ENCODE measurements at places on chromosomes 3 and 15.

DNA sequence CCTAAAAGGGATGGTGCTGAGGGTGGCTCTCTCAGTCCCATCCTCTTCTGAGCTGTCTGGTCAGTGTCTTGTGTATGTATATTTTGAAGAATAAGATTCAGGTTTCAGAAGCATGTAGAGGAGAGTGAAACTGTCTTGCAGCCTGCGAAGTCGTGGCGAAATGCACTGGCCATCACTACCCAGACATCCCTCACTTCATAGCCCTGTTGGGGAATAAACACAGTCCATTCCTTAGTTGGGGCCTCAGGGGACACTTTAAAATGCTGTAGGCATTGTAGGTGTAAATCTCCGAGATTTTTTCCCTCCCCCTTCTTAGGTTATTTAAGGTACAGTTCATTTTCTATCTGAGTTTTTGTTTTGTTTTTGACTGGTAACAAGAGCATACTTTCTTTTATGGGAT, 93.8 kb downstream of the DNASE1L3 start:
- DNase-seq = no peak

DNA sequence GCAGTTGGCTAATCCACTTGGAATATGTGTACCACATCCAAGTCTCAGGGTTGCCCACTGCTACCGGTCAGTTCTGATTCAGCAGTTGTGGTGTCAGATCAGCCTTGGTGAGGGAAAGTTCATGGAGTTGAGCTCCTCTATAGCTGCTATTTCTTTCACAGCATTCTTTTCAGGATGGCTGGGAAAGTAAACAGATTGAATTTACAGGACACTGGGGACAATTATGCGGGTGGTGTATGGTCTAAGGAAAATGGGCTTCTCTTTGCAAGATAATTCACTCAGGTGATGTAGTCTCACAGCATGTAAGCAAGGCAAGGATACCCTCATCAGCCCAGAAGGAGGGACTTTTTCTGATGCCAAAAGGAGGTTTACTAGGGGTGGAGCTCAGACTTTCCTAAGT, 249.9 kb downstream of the DOCK3 start:
- no peak for DNase-seq

GRCh38 chr3:196287090-196287439, 461 bp downstream of the PCYT1A start:
- no peak for DNase-seq

GRCh38 chr15:24943361-24943760, 11.4 kb upstream of the SNRPN start:
- DNase-seq = no peak

GRCh38 chr15:36917411-36918267, 182.7 kb downstream of the MEIS2 start:
- DNase-seq = no peak

GRCh38 chr3:150146991-150147761, 176.5 kb upstream of the PFN2 start:
- DNase-seq = no peak

- no peak for DNase-seq
Observed at GRCh38 chr3:37694284-37694675, 167.4 kb upstream of the CTDSPL start.

DNA sequence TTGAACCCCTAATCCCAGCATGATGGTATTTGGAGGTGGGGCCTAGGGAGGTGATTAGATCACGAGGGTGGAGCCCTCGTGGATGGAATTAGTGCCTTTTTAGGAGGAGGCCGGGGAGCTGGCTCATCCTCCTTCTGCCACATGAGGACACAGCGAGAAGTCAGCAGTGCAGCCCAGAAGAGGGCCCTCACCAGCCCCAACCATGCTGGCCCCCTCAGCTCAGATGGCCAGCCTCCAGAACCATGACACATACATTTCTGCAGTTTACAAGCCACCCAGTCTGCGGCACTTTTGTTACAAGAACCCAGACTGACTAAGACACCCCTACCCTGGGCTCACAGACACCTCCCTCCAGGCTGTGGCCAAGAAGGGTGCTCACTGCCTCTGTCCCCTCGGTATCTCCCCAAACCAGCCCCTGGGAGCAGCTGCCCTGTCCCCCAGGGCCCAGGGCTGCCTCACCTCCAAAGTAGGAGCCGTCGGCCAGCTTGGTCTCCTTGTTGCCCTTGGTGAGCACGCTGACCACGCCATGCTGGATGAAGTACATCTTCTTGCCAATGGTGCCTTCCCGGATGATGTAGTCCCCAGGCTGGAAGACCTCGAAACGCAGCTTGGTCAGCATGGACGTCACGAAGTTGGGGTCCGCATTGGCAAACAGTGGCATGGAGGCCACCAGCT, 44.1 kb downstream of the HCN4 start:
- DNase-seq = no peak

DNA sequence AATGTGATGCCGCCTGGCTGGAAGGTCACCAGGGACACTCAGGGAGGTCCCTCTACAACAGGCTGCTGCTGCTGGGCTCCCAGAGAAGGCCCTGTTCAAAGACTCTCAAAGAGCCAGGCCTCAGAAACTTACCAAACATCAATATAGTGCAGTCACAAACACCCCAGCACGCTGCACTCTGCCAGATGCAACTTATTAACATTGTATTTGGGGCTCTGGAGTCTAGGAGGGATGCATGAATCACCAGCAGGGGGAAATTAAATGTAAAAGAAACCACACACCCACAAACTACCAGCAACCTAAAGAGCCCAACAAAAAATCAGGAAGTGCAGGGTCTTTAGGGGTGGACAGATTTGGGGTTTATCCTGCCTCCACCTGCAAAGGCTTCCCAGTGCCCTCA, 74.6 kb upstream of the SPATA12 start:
- DNase-seq = peak; percentile 40

DNA sequence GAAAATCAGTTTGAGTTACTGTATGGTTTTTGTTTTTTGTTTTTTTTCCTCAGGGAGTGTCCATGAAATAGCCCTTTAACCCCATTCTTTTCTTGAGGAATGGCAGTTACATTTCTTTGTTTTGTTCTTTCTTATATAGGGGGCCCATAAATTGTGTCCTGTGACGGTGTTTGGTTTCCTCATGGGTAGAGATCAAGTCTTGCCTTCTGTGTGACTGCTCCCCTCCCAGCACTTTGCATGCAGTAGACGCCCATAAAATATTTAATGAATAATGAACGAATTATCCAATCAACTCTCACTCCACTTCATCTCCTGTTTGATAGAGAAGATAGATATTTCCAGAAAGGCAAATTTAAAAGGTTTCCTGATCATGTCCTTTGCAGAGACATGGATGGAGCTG, 78.1 kb downstream of the CADPS start:
- no peak for DNase-seq

GRCh38 chr15:51883271-51883837, 53.9 kb downstream of the TMOD3 start:
- no peak for DNase-seq

DNA sequence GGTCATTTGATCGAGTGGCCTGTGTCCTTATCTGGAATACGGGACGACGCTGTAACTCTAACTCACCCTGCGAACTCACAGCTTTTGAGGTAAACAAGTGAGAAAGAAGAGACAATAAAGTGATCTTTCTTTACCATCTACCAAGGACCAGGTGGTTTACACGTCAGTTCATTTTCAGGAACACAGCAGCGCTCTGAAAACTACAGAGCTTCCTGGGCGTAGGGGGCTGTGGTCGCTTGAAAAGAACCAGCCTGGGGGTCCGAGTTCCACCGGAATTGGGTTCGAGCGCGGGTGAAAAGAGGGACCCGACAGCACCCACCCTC, 357 bp downstream of the KIAA1143 start:
- DNase-seq = no peak

DNA sequence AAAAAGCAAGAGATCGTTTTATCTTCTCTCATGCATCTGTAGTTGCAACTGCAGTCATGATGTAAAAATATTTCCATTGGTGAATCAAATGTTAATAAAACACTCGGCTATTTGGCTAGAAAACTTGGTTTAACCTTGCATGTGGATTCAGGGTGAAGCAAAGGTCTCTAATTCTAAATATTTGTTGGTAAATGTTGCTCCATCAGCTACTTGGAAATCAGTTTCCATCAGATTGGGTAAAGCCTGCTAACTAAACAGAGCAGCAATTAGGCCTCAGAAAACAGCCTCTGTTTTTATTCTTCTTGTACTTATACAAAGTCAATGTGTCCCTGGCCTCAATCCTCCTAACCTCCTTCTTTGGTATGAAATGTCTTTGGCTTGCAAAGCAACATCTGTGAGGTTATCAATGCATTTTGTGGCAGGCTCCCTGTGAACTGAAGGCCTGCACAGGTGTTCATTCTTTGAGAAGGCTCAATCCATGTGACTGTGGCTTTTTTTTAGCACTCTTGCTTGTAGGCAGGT, 312.3 kb downstream of the WDR72 start:
- no peak for DNase-seq

DNA sequence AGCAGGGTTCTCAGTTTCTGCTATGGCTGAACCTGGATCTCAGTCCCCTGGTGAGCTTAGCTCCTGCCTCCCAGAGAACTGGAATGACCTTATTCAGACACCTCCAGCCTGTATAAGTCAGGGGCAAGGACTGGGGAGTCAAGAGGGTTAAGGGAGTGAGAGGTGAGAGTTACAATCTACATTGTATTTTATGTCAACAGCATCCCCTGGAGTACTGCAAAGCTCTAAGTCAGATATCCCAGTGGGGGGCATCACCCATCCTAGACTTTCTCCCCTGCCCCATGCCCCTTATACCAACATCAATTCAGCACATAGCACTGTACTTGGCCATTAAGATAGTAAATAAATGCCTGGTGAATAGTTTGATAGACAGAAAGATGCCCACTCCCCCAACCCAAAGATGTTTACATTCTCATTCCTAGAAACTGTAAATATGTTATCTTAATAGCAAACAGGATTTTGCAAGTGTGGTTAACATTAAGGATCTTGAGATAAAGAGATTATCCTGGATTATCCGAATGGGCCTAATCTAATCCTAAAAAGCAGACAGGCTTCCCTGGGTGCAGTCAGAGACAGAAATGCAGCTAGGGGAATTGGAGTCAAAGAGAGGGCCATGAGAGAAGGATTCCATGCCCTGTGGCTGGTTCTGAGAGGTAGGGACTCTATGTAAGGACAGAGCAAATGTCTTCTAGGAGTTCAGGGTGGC, 132.3 kb upstream of the RASGRP1 start:
- no peak for DNase-seq

- DNase-seq = no peak
Observed at GRCh38 chr15:57827021-57827420, 120.5 kb downstream of the POLR2M start.

DNA sequence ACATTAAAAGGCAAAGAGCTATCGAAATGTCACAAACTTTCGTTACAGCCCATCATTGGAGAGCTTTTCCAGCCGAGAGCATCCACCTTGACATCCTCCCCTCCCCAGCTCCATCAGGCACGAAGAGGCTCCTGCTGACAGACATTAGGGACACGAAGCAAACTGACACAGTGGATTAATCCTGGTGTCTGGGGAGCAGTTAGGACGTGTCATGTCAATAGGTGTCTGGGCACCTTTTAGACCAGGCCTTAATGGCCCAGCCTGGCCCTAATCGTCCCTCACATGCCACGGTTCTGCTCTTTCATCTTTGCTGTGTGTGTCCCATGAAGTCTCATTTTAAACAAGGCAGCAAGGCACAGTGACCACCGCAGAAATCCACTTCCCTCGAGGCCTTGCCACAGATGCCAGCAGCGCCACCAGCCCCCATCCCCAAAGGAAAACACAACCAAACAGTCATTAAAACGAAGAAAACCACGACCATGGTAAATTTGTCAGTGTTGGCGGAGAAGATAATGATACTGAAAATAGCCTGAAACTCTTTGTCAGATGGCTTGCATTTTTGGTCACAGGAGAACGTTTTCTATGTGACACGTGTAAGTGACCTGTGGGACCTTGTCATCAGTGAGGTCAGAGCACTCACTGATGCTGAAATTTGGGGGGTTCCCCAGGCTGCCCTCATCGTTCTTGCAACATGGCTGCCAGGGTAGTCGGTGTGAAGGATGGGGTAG, 16.3 kb upstream of the PCSK6 start:
- DNase-seq = no peak

- DNase-seq = no peak
Observed at GRCh38 chr15:45641999-45642932, 7.4 kb downstream of the SQOR start.

- DNase-seq = no peak
Observed at GRCh38 chr3:26233374-26233773, 389.2 kb upstream of the LRRC3B start.

DNA sequence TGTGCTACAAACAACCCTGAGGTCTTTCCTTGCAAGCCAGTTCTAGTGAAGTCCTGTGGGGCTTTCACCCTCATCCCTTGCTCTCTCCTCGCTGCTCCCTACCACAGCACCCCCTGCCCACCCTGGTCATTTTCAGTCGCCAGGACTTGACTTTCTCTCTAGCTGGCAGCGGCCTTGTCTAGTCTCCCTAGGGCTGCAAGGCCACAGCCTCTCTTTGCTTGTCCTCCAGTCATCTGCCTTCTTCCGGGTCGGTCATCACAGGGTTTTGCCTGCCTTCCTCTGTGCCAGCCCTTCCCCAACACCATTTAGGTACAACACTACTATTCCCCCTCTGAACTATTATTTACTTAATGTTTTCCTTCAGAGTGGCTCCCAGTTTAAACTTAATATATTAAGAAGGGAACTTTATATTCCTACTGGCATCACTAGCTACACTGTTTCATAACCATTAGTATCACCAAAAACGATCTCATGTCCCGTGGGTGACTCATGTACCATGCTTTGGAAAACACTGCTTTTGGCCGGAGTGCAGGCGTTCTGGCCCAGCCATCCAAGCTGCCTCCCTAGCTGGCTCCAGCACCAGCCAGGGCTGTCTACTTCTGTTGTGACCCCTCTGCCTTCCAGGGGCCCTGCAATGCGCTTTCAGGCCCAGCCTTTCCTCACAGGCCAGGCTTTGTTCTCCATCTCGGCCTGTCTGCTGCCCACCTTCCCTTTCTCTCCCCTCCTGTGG, 21.4 kb downstream of the FAH start:
- DNase-seq = peak; percentile 61

DNA sequence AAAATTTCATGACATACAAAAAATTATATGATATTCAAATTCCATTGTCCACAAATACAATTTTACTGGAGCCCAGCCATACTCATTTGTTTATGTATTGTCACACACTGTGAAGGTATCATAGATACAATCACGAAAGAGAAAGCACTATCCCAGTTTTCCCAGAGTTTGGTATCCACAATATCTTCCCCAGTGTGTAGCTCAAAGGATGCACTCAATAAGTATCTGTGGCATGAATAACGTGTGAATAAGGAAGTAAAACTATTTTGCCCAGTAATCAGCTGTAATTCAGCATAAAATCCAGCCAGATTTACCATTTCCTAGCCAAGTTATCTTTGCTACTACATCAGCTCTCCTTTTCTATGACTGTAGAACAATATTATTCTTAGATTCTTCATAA, 131.3 kb upstream of the KCNMB2 start:
- no peak for DNase-seq

- no peak for DNase-seq
Observed at GRCh38 chr3:157074981-157075380, 85.0 kb downstream of the CCNL1 start.

DNA sequence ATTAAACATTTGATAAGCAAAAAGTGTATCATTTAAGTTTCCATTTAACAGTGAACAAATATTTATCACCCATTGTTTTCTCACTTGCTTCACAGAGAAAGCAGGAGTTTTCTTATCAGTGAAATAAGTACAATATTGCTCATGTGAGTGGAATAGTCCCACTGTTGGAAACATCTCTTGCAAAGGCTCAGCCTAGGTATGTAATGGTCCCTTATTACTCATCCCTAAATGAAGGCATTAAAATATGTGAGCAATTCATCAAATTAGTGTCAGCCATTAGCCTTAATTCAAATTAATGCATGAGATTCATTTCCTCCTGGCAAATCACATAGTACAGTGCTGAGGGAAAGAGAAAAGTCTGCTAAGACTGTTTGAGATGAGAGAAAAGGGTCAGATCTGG, 9.6 kb upstream of the FMN1 start:
- DNase-seq = no peak

- no peak for DNase-seq
Observed at GRCh38 chr15:84752700-84753099, 4.3 kb downstream of the ZNF592 start.

All from BE2C (cell line).